NCI-H524 treated with DMSO at 0.1 percent for 48 hours (cell line): ENCODE measurements at places on chromosomes 2 and 18.

GRCh38 chr2:152005607-152006006, 93.2 kb downstream of the CACNB4 start:
- no peak for DNase-seq

DNA sequence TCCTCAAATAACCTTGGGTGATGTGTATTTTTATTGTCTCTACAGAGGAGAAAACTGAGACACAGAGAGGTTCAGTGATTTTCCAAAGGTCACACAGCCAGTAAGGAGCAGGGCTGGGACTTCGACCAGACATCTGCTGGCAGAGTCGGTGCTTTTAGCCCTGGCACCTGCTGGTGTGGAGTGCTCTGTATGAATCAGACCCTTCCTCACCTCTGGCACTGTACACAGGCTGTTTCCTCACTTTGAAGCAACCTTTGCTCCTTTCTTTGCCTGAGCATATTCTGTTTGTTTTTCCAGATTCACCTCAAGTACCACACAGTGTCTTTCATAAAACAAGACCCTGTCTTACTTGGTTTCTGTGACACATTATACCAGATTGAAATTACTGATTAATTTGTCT, 107.9 kb downstream of the DPP10 start:
- DNase-seq, result no peak

- no peak for DNase-seq
Measured at GRCh38 chr2:12754643-12755042, 37.9 kb downstream of the TRIB2 start.

DNA sequence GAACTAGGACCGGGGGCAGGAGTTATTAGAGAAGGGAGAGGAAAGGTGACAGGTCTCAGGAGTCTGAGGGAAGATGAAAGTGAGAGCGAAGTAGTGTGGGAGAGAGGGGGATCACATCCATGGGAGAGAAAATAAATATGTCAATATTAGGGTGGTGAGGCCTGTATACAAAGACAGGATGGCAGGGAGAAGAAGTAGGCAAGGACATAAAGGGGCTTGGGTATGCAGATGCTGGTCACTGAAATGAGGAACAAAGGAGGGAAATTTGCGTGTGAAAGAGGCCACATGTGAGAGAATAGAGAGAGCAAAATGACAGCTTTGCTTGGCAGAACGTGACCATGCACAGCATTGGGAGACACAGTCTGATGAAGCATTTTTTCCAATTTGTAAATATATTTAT, 13.6 kb downstream of the METAP1D start:
- DNase-seq, result no peak

GRCh38 chr18:73784853-73785252, 362.8 kb downstream of the FBXO15 start:
- no peak for DNase-seq
